ENCODE measurements at places on chromosomes 5 and 9.
A peak's percentile ranks its signal among the peaks of the same experiment; 100 is the strongest.

DNA sequence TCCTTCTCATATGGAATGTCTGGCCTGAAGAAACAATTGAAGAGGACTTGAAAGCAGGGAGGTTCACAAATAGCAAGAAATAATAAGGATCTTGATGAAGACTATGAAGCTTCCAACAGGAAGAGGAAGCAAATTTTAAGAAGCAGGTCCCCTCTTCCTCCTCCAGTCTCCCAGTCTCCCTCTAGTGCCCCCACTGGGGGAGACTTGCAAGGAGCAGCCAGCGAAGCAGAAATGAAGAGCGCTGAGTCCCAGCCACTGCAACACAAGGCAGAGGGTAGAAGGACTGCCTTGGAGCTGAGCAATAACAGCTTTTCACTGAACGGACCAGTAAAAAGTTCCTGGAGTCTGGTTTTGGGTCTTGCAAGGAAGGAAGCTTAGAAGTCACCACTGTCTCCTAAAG is 32.6 kb upstream of the ACO1 start:
- ATAC-seq: no peak

GRCh38 chr5:179409806-179410205 is 64.5 kb upstream of the ADAMTS2 start:
- no peak for ATAC-seq

- ATAC-seq: no peak
These were observed 39.1 kb downstream of the COL23A1 start for GRCh38 chr5:178551059-178551458.

DNA sequence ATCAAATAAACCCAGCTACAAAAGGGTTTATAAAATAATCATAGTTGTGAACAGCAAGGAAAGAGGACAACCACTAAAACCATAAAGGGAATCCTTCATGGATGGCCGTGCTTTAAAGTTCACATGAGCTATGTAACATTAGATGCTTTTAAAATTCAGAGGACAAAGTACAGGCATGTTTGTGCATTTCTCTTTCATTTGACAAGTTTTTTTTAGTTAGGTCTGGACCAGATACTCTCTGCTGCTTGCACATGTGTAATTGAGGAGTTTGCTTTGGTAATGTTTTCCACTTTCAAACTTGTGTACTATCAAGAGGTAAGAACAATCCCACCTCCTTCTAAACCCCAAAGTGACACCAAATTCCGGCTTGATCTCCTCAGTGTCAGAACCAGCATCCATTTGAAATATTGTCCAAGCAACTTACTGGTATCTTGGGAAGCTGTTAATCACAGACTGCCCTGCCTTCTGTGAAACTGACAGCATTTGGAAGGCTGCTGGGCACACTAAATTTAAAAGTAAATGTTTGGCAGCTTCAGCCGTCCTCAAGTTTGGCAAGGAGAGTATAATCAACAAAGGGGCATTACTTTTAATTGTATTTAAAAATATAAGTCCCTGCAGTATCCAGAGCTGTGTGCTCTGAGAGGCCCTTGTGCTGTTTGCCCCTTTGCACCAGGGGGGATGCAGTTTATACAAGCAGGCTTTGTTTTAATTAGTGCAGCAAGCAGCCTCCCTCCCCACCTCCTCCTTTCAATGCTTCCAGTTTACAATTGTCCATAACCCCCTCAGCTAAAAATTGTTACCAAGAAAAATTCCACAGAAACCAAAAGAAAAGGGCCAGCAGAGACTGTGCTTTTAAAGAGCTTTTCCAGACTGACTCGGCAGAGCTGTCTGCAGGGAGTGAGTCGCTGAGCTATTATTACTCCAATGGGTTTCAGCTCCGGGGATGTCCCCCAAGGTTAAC is 328.3 kb upstream of the MPDZ start:
- ATAC-seq: no peak

DNA sequence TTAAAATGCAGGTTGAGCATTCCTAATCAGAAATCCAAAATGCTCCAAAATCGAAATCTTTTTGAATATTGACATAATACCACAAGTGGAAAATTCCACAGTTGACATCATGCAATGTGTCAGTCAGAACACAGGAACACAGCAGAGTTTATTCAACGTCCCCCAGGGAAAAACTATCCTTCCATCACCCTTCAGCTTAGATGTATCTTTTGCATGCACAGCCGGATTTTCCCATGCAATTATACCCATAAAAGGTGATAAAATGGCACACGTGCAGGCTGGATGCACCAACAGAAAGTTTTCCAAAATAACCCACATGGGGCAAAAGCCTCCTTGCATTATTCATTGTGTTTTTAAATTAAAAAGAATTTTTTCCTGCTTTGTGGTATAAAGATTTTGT is 71.2 kb downstream of the RAB24 start:
- no peak for ATAC-seq

DNA sequence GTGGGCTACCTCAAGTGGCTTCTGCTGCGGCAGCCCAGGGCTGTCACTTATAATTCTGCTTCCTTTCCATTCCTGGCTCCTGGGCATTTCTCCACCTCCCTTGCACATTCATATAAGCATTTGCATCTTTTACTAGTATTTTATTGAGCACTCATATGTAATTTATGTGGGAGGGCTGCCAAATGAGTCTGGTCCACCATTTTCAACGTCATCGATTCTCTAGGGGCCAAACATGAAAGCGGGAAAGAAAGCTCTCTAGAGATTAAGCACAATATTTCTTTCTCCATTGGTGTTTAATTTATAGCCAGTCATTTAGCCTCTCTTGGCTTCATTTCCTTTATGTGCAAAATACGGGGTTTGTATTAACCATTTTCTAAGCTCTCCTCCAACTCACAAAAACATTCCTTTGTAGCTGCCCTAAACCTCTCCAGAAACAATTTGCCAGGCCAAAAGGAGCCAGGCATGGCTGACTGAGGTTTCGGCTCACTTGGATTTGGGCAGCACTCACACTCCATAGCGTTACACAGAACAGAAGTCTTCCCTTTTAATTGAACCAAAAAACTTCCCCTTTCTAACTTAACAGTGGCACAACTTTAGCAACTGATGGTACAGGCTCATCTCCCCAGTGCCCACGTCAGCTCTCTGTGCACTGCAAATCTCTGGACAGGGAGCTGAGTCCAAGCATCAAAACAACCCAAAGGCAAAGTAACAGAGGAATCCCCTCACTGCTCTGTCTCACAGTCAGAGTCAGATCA is 183.5 kb downstream of the ROR2 start:
- no peak for ATAC-seq

DNA sequence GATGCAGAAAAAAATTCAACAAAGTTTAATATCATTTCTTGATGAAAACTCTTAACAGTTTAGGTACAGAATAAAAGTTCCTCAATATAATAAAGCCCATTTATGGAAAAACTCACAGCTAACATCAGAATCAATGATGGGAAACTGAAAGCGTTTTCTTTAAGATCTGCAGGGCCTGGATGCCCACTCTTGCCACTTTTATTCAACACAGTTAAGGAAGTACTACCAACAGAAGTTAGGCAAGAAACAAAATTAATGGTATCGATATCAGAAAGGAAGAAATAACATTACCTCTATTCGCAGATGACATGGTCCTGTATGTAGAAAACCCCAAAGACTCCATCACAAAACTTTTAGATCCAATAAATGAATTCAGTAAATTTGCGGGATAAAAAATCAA is 542.4 kb upstream of the RGMB start:
- no peak for ATAC-seq

GRCh38 chr9:91898451-91899218 is 51.4 kb downstream of the ROR2 start:
- no peak for ATAC-seq

DNA sequence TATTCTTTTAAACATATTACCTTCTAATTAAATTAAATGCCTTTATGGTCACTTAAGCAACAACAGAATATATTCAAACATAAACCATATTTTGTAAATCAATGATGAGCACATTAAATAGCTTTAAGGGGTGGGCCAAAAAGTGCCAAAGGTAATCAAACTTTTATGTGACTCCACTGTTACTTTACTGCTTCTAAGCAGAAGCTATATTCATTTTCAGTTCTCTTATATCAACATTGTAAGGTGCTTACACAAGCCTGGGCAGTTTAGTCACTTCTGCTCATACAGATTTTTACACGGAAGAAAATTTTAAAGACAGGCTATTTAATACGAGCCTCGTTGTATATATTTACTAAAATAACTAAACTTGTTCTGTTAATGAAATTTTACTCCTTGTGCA is 29.9 kb downstream of the RFX3 start:
- ATAC-seq: no peak

GRCh38 chr9:133647765-133648469 is 11.8 kb downstream of the DBH start:
- no peak for ATAC-seq

- ATAC-seq: no peak
These were observed 106.5 kb upstream of the DMRT1 start for GRCh38 chr9:734831-735511.

GRCh38 chr5:75756211-75756610 is 39.0 kb upstream of the POC5 start:
- ATAC-seq: no peak

DNA sequence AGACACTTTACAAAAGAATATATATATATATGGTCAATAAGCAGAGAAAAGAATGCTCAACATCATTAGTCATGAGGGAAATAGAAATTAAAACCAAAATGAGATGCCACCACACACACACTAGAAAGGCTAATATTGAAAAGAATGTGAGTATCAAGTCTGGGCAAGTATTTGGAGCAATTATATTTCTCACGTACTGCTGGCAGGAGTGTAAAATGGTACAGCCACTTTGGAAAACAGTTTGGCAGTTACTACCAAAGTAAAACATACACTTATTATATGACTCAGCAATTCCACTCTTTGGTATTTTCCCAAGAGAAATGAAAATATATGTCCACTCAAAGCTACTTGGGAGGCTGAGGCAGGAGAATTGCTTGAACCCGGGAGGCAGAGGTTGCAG is 29.8 kb downstream of the NEUROG1 start:
- no peak for ATAC-seq

DNA sequence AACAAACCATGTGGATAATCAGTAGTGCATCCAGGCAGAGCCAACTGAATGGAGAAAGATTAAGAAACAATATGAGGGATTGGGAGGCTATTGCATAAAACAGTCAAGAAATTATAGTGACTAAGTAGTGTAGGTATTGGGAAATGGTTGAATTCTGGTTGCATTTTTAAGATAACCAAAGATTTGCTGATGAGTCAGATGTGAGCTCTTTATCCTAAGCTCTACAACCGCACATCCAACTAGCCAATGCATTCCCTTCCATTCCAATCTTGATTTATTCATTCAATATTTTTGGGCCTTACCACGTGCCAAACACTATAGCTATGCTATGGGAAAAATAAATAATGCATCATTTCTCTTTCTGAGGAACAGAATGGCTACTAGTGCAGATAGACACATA is 524.5 kb upstream of the RGMB start:
- ATAC-seq: no peak

DNA sequence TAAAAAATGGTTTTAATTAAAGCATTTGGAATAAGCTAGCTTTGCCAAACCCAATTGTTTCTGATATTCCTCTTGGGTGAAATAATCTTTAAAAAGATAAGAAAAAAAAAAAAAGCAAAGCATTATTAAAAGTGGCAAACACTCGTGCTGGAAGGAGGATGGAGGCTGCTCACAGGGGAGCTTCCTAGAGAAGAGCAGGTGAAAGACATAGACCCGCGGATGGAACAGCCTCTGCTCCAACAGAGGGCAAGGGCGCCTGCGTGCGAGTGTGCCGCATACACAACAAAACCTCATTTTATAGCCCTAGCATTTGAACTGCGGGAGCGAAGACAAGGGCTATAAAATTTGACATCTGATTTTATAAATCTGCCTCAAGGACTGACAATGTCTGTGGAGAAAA is 33.4 kb upstream of the SLC25A51 start:
- ATAC-seq: no peak

- ATAC-seq: no peak
These were observed 198.0 kb downstream of the HINT1 start for GRCh38 chr5:130966990-130967525.

DNA sequence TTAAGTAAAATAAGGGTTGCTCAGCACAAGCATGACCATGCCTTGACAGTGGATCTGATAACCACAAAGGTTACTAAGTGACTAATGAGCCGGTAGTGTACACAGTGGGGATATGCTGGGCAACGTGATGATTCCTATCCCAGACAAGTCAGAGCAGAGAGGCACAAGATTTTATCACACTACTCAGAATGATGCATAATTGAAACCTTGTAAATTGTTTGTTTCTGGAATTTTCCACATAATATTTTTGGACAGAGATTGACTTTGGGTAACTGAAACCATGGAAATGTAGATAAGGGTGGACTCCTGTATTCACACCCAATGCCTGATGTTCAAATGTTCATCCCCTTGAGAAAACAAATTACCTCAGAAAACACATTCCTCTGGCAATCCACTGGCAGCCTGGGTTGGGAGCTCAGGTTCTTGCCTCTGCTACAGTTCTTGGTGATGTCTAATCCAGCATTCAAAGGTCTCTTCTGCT is 16.2 kb upstream of the ERAP1 start:
- peak; percentile 98 for ATAC-seq

- ATAC-seq: no peak
These were observed 10.4 kb downstream of the CCL28 start for GRCh38 chr5:43401827-43402226.

DNA sequence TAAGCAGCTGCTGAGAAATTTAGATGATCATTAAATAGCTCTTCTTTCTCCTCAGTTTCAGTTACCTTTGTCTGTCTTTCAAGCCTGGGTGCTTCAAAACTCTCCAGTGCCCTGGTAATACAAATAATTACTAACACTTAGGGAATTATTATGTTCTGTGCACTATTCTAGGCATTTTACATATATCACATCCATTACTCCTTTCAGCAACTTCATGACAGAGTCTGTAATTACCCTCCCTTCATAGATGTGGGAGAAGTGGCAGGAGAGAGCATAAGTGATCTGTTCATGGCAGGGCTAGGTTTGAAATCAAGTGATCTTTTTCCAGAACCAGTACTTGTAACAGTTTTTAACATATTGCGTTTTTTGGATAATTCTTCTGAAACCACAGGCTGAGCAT is 32.0 kb downstream of the MAN2A1 start:
- no peak for ATAC-seq

GRCh38 chr5:57445705-57446037 is 36.9 kb downstream of the ACTBL2 start:
- no peak for ATAC-seq

DNA sequence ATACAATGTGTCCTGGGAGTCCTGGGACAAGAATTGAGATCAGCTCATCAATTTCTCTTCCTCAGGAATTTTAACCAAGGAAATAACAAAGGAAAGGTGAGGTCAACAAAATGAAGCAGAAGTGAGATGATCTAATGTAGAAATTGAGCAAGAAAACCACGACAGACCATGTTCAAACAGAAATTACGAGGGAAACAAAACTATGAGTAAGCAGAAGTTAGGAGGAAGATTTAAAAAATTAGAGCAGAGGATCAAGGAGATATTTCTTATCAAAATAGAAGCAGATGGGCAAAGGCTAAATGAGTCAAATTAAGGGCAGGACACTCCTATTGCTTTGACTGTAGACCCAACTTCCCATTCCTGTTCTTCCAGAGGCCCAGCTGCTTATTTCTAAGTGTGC is 97.4 kb downstream of the HINT1 start:
- ATAC-seq: no peak

DNA sequence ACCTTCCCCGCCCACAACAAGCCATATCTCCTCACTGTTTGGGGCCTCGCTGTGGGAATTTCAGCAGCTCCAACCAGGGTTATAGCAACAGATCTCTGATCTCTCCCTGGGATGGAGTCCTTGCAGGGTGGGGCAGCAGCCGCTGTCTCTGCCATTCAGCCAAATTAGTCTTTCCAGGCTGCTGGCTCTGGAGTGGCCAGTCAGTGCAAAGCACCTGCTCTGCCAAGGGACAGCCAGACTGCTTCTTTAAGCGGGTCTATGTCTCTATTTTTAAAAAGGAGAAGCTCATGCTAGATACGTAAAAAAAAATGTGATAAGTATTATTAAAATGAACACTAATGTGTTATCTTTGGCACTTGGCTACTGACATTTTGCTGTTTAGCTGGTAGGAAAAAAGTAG is 380.2 kb downstream of the CDH10 start:
- ATAC-seq: no peak
